Mesenteric fat pad (tissue), 1 donor: ENCODE measurements at places on chromosomes 11 and 22.

DNA sequence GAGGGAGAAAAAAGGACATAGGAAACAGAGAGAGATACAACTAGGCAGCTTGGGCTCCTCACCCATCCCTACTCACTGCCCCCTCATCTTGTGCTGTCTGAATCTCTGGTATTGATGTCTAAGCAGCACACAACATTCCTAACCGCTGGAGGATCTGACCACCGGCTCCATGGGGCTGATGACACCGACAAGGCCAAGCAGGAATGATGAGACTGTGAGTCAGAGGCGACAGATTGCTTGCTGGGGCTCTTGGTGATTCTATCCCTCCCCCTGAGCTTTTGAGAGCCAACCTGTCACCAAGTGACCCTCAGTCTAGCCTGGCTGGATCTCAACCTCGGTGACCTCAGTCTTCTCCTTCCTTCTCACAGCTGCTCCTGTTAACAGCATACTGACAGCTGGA, 13.8 kb downstream of the PAMR1 start:
- no peak for DNase-seq

DNA sequence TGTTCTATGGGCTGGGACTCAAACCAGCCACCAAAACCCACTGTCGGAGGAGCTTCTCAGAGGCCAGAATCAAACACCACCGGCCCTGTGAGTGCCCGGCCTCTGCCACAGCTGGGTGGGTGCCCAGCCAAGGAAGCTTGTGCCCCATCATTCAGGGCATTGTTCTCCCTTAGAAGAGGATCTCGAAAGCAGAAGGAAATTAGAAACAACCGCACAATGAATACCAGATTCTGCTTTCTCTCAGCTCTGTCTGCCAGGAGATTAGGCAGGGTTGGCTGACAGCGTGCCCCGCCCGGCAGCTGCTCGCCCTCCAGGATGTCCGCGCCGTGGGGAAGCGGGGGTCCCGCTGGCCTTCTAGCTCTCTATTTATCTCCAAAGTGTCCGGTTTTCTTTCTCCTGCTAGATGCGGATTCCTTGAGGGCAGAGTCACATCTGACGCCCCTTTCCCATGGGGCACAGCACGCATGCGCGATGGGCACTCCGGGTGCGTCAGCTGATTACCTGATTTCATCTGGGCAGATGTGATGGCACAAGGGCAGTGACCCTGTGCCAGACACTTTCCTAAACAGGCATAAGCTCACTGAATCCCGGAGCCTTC, 25.5 kb downstream of the SCGB1A1 start:
- peak; percentile 92 for DNase-seq

DNA sequence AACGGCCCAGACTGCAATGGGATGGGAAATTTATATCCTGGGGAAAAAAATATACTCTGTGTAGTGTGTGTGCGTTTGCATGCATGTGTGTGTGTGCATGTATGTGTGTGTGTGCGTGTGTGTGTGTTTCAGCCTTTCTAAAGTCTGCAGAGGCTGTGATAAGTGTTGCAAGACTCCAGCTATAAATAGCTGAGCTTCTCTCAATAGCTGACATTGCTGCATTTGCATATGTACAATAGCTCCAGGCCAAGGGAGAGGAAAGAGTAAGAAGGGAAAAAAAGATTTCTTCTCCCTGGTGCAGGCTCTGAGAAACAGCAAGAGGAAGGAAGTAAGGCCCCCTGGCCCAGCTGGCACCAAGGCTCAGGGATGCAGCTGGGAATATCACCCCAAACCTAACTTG, 483.0 kb downstream of the MN1 start:
- DNase-seq, result no peak

GRCh38 chr11:86818462-86819192, 18.3 kb downstream of the PRSS23 start:
- no peak for DNase-seq

GRCh38 chr11:66649903-66650302, 11.4 kb downstream of the RBM4 start:
- DNase-seq, result no peak

DNA sequence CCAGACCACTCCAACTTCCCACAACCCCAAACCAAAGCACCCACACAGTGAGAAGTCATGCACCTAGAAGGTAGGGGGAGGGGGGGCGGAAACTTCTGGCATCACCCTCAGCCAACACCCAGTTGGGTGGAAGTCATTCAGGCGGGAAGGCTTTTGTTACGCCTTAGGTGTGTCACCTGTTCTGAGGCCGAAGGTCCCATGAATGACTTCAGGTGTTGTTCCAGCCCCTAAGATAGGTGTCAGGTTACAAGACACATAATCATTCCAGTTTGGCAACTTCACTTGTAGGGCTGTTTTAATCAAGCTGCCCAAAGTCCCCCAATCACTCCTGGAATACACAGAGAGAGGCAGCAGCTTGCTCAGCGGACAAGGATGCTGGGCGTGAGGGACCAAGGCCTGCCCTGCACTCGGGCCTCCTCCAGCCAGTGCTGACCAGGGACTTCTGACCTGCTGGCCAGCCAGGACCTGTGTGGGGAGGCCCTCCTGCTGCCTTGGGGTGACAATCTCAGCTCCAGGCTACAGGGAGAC, at the start of gene TMPRSS4:
TMPRSS4 (plus strand) TSS at position 325 of the 528 bp plus-strand sequence. CDS start 225 bp downstream, outside the sequence.
- no peak for DNase-seq

DNA sequence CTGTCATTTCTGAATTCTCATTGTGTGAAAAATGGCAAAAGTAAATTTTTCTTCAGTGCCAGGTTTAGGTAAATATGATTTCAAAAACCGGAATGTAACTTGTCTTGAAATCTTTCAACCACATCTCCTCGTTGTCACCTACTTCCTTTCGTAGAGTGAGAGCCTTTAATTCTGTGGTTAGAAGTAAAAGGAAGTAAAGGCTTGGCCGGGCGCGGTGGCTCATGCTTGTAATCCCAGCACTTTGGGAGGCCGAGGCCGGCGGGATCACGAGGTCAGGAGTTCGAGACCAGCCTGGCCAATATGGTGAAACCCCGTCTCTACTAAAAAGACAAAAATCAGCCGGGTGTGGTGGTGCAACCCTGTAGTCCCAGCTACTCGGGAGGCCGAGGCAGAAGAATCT, 29.8 kb downstream of the SGSM3 start:
- no peak for DNase-seq

- no peak for DNase-seq
Observed at GRCh38 chr11:91308069-91308468, 916.5 kb upstream of the FAT3 start.

GRCh38 chr11:21485426-21485825, 707.5 kb upstream of the ANO5 start:
- DNase-seq, result no peak

GRCh38 chr11:63916837-63917691, at the start of gene RCOR2:
TSS of gene RCOR2 (minus strand) at chr11:63917164. CDS start at chr11:63916456, 708 bp downstream.
- DNase-seq, result no peak

- DNase-seq, result no peak
Observed at GRCh38 chr11:130439160-130439519, 9.3 kb upstream of the ADAMTS15 start.

DNA sequence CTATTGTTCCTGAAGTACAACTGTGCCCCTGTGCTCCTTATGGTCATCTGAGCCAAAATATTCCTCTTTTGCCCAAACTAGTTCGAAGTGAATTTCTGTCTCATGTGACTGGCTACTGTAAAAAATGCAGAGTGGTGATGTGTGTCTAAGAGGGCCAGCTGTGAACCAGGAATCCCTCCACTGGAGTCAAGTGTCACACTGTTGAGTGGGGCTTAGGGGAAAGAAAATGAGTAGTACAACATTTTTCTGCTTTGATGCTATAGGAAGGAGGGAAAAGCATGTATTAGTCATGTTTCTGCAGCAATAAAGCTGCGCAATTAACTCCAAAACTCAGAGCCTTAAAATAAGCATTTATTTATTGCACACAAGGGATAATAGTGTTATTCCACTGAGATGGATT, 39.8 kb upstream of the HMGXB4 start:
- DNase-seq, result no peak

- DNase-seq, result no peak
Observed at GRCh38 chr11:67614730-67615714, 8.3 kb downstream of the NDUFV1 start.

DNA sequence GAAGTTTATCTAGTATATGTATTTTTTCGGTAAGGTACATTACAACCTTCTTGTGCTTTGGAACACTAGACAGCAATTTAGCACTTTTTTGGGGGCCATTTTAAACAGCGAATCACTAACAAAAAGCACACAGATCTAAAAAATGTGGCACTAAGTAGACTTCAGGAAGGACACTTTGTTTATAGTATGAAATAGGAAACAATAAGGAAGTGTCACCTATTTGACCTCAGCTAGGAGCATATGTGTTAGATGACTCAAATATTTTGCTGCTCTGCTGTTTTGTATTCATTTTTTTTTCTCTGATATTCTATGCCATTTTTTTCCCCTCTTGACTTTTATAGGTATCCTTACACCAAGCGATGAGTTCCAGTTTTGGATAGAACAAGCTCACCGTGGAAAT, 5.6 kb downstream of the DYNC2H1 start:
- no peak for DNase-seq

DNA sequence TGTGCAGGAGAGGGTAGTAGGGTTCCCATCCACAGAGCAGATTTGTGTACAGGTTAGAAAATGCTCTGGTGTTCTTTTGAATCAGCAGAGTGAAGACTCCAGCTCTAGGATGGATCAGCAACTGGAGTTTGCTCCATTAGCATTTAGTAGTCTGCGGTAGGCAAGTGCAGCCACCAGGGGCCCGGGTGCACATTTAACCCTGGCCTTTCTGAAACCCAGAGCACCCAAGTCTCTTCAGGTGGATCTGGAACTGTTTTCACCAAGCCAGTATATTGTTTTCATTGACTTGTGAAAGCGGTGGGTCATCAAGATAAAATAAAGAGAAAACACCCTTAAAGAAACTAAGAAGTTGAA, 100.8 kb upstream of the CLPB start:
- DNase-seq, result no peak

GRCh38 chr11:10329935-10330334, 25.1 kb downstream of the ADM start:
- DNase-seq, result no peak

DNA sequence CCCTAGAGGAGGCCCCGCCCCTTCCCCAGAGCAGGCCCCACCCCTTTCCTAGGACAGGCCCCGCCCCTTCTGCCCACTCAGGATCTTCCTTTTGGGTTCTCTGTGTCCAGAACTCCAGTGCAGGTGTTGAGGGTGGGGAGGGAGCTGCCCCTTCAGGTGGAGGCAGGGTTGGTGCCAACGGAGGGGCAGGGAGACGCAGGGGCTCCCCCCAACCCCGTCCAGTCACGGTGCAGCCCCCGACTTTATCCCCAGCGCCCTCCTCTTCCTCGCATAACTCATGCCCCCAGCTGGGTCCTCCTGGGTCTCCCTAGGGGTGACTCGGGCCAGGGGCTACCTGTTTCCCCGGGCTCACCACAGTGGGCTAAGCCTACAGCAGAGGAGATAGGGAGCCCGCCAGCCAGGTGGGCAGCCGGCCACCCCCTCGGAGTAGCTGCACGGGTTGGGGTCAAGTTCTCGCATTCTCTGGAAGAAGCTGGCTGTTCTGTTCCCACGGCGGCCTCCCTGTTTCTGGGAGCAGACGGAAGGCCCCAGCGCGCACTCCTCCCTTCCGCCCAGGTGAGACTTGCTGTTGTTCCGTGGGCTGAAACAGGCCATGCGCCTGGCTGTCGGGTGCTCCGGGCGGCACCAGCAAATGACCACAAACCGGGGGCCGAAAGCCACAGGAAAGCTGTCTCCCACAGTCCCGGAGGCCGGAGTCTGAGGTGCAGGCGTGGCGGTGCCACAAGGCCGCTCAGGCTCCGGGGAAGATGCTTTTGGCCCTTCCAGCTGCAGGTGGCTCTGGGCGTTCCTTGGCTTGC, 38.9 kb downstream of the MUC2 start:
- DNase-seq, result peak; percentile 87

DNA sequence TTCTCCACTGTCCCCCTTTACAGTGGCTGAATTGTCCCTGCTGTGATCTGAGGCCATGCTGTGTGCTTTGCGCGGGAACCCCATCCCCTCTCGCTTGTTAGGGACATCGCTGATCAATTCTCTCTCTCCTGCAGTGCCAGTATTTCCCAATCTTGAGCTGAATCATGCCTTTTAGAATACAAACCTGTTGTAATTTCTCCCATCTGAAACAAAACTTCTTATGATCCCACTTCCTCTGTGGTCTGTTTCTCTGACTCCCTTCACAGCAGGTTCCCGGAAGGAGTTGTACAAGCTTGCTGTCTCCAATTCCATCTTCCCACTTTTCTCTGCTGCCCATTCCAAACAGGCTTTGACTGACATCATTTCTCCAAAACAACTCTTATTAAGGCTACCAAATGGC, 16.8 kb downstream of the ADAMTS15 start:
- DNase-seq, result no peak

DNA sequence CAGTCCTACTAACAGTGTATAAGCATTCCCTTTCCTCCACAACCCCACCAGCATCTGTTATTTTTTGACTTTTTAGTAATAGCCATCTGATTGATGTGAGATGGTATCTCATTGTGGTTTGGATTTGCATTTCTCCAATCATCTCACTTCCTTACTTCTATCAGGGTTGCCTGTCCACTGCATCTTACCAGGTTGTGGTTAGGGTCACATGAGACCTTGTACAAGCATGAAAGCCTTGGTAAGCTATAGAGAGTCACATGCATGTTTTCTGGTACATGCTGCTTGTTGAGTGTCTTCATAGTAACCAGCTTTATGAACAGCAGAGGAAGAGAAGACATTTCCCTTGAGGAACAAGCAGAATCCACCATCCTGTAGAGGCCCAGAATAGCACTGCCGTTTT, 102.9 kb upstream of the PAX6 start:
- DNase-seq, result no peak

DNA sequence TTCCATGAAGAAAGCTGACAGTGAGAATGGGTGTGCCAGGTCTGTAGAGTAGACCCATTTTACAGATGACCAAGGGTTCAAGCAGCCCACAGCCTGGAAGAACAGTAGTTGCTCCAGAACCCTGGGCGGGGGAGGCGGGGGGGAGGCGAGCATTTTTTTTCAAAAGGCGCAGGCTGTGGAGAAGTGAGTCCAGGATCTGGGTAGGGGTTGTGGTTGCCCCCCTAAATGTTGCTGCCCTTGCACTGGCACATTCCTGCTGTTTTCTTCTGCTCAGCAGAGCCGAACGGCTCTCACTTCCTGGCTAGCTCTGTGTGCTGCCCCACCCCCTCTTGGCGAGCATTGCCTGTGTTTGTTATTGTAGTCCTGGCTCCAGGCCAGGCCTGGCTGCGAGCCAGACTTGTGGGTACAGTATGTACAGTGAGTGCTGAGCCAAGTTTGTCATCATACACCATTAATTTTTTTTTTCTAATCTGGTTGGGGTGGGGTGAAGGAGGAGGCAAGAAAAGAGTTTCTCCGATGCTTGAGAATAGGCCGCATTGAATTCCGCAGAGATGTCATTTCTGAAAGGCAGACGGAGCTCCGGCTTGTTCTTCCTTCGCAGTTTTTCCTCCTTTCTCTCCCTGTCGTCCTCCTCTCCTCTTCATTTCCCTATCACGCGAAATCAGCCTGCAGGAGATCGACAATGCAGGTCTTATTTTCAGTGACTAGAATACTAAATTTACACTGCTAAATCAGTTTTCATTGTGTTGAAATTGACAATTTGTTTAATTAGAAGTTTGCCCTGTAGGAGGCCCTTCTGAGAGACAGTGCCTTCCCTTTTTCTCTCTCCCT, 100.5 kb downstream of the ZBTB16 start:
- DNase-seq, result peak; percentile 99

DNA sequence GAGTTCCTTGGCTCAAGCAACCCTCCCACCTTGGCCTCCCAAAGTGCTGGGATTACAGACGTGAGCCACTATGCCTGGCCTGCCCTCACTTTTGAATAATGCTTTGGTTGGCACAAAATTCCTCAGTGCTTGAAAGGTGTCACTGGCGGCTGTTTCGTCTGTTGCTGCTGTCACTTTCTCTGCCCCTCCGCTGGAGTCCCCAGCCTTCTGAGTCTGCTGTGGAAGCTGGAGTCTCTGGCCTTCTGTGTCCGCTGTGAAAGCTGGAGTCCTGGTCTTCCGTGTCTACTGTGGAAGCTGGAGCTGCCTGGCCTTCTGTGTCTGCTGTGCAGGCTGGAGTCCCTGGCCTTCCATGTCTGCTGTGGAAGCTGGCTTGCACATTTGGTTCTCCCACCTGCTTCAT, 4.9 kb upstream of the KRTAP5-1 start:
- DNase-seq, result no peak
